Vein endothelial cell (primary cell): ENCODE measurements at places on chromosomes 4 and X. TPM values are rescaled to one million over a fixed set of nuclear protein-coding genes. Genes with fewer than 3 reads are reported as not detected.

The NXF2B gene
- not detected in 2 replicates for total RNA-seq

The PITX2 gene
- 0.33 TPM in 1 of 2 replicates, not detected in the other for total RNA-seq

The HOPX gene
- 10.5 and 20.6 TPM in 2 replicates for total RNA-seq

The CYTL1 gene
- total RNA-seq = 44.1 and 101 TPM in 2 replicates

The USP26 gene
- total RNA-seq = not detected in 2 replicates

The UNC5C gene
- total RNA-seq = 0.29 and 1.3 TPM in 2 replicates

The GLRB gene
- 2.0 and 4.2 TPM in 2 replicates for total RNA-seq

The CXorf65 gene
- total RNA-seq = not detected in 2 replicates

The ZNF157 gene
- under 0.01 TPM in 1 of 2 replicates, not detected in the other for total RNA-seq

The FBXL5 gene
- 63.4 and 75.6 TPM in 2 replicates for total RNA-seq

The PHEX gene
- total RNA-seq = 0.96 and 0.98 TPM in 2 replicates

The EMCN gene
- total RNA-seq = 158 and 216 TPM in 2 replicates

The FREM3 gene
- total RNA-seq = under 0.01 and 0.19 TPM in 2 replicates

The SERPINA7 gene
- not detected in 2 replicates for total RNA-seq

The CTAG2 gene
- not detected in 2 replicates for total RNA-seq

The GUCY1B1 gene
- total RNA-seq = 4.7 and 5.6 TPM in 2 replicates

The NKAP gene
- 3.6 and 4.1 TPM in 2 replicates for total RNA-seq

The NUP62CL gene
- total RNA-seq = not detected in 2 replicates

The MEPE gene
- total RNA-seq = not detected in 2 replicates

The KIF4A gene
- 7.5 and 15.8 TPM in 2 replicates for total RNA-seq

The MAGEA11 gene
- total RNA-seq = not detected in 2 replicates

The SMARCAD1 gene
- 43.8 and 56.0 TPM in 2 replicates for total RNA-seq

The LINC00632 gene
- under 0.01 and 0.86 TPM in 2 replicates for total RNA-seq

The NHSL2 gene
- total RNA-seq = 54.9 and 57.5 TPM in 2 replicates

The APELA gene
- not detected in 2 replicates for total RNA-seq

The GABRB1 gene
- not detected in 2 replicates for total RNA-seq

The PAGE1 gene
- not detected in 2 replicates for total RNA-seq

The KLHL5 gene
- total RNA-seq = 60.8 and 86.6 TPM in 2 replicates

The EFHC2 gene
- not detected in 2 replicates for total RNA-seq

The HSFX4 gene
- not detected in 2 replicates for total RNA-seq

The NHS gene
- under 0.01 and 0.67 TPM in 2 replicates for total RNA-seq

The MAPK10 gene
- total RNA-seq = under 0.01 and 0.19 TPM in 2 replicates

The RBM47 gene
- total RNA-seq = 0.10 TPM in 1 of 2 replicates, not detected in the other

The GABRG1 gene
- total RNA-seq = not detected in 2 replicates

The BST1 gene
- total RNA-seq = 22.0 and 49.3 TPM in 2 replicates

The POU4F2 gene
- total RNA-seq = not detected in 2 replicates

The TMEM156 gene
- 2.3 and 3.3 TPM in 2 replicates for total RNA-seq

The TFE3 gene
- total RNA-seq = 30.4 and 31.7 TPM in 2 replicates

The RNF175 gene
- total RNA-seq = 0.10 TPM in 1 of 2 replicates, not detected in the other

The TTC29 gene
- 0.19 TPM in 1 of 2 replicates, not detected in the other for total RNA-seq
